Activated CD8-positive, alpha-beta T cell treated with anti-CD3 and anti-CD28 coated beads, Interleukin-2, amount 10 ng/mL, durations not matched to agents 7 days and 5 days (primary cell): ENCODE measurements at places on chromosomes 3 and 15. TPM values are rescaled to one million over a fixed set of nuclear protein-coding genes. Genes with fewer than 3 reads are reported as not detected.

DNA sequence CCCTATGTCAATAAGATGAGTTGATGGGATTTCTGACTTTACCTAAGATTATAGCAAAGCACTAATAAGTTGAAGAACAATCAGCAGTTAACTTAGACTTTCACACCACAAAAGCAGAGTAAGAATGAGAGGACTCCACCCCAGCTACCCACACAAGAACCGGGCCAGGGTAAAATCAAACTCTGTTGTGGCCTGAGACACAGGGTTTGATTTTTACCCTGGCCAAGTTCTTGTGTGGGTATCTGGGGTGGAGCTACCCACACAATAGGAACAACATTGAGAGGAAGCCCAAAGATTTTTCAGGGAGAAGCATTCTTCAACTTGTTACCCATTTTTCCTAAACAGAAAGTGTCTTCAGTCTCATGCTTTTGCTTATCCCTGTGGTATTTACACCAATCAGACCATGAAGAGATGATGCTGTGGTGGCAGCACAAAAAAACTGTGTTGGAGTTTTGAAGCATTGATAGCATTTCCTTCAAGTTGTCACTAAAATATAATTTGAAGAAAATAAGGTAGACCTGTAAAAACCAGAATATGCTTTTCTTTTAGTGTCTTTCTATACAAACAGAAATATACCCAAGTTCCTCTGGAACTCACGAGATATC is 25.6 kb downstream of the CPOX start:
- DNase-seq: peak; percentile 53

DNA sequence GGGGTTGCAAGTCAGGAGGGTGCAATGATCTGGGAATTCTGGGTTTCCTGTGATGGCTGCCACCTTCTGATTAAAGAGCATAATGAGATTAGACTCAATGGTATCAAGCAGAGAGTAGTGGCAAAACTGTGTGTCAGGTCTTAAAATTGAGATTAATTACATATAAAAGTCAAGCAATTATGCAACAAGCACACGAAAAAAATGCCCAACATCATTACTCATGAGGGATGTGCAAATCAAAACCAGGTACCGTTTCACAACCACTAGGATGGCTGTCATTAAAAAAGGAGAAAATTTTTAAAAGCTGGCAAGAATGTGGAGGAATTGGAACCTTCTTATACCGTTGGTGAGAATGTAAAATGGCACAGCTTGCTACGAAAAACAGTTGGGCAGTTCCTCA is 205.0 kb downstream of the OSBPL10 start:
- no peak for DNase-seq

- peak; percentile 83 for DNase-seq
Observed at GRCh38 chr15:45635191-45635638, 386 bp downstream of the SQOR start.

DNA sequence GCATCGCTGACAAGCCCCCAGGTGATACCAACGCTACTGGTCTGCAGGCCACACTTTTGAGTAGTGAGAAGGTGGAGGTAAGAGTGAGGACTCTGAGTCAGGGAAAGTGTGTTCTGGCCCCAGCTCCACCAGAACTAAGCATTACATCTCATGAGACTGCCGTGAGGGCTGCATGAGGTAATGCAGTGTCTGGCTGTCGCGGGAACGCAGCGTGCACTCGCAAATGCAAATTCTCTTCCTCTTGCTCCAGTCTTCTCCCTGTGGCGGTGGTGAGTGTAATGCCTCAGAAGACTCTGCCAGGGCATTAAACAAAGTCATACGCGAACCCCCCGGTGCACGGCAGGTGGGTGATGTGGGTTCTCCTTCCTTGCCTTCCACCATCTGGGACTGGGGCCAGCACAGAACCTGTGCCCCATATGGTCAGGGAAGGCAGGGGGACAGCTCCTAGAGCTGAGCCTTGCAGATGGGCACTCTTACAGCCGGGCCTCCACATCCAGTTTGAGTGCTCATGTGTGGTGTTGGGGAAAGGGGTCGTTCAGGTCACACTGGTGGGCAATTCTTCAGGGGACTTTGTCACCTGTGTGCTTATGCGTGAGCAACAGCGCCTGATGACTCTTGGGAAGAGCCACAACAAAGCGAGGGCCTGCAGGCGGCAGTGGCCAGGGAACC is 175.8 kb downstream of the XXYLT1 start:
- no peak for DNase-seq

- no peak for DNase-seq
Observed at GRCh38 chr3:70387889-70388288, 75.5 kb upstream of the MDFIC2 start.

DNA sequence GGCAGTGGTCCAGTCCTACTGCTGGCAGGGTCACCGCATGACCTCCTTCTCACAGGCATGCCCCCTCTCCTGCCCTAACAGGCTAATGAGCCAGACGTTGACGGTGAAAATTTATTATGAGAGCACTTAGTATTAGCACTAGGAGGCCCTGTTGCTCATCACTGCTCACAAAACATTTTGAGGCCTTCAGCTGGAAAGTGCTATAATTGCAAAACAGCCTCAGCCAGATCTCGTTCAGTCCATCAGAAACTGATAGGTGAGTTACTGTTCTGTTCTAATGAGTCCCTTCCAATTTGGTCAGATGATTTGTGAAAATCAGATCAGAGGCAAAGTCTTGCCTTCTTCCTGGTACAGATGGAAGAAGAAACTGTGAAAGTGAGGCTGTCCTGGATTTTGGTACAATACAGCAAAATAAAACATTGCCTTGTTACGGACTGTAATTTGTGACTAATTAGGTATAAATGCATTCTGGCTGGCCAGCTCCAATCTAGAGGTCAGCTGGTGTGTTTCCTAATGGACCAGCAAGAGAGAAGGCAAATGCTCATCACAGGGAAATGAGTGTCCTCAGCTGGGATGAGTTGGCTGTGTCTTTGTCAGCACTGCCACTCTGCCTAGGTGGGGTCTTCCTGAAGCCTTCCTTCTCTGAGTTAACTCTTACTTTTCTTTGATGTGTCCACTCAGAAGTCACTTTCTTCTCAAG is 316.8 kb downstream of the CHST2 start:
- no peak for DNase-seq

GRCh38 chr3:15667484-15667883 is 65.9 kb downstream of the BTD start:
- DNase-seq: peak; percentile 77

- DNase-seq: no peak
Observed at GRCh38 chr3:62874711-62875557, at the start of gene CADPS. Gene CADPS, minus strand, starts transcription at chr3:62875416. Its CDS starts 387 bp downstream, at chr3:62875029.

DNA sequence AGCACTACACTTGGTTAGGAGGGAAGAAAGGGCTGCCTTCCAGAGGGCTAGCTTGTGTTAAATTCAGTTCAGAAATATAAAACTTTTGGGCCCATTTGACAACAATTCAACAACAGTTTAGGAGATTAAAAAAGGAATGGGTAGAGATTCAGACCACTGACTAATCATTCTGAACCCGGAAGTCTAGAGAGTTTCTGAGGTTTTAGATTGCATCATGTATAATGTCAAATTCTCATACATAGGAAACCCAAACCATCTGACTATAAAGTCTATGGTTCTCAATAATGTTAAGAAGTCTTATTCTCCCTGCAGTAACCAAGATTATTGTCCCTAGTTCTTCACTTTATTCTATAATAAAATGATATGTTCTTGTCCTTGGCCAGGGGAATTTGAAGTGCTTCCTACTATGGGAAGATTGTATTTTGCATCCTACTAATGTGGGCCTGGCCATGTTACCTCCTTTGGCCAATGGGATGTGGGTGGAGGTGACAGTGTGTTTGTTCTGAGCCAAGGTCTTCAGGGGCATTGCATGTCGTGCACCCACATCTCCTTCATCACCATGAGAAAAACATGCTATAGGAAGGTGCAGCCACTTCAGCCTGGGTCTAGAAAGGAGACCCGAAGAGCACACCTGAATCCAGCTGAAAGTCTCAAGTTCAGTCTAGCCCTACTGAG is 66.4 kb upstream of the CCNL1 start:
- DNase-seq: no peak

- DNase-seq: no peak
Observed at GRCh38 chr3:33729993-33730392, 11.9 kb upstream of the CLASP2 start.

CSTA gene
- total RNA-seq: not detected

TRH gene
- total RNA-seq: not detected

TPM1 gene
- 7.8 TPM for total RNA-seq
